ENCODE measurements at places on chromosomes 1 and 21. TPM values are rescaled to one million over a fixed set of nuclear protein-coding genes. Genes with fewer than 3 reads are reported as not detected.

Gene DAB1
- total RNA-seq, result 1.5 TPM

Gene PTPN7
- total RNA-seq, result 0.44 TPM

Gene KCNJ6
- 0.93 TPM for total RNA-seq

Gene PRAMEF13
- total RNA-seq, result not detected

Gene CGN
- 0.35 TPM for total RNA-seq

Gene SPRR5
- not detected for total RNA-seq

Gene ZMYND12
- total RNA-seq, result 0.80 TPM

Gene HSPA6
- total RNA-seq, result 0.49 TPM

Gene RUNX1
- 3.9 TPM for total RNA-seq

Gene UBIAD1
- 9.8 TPM for total RNA-seq

Gene BTBD8
- total RNA-seq, result 3.6 TPM

Gene CATSPERE
- total RNA-seq, result 1.1 TPM

Gene RGL1
- total RNA-seq, result 28.3 TPM

Gene CALML6
- 162 TPM for total RNA-seq

Gene TAL1
- 3.0 TPM for total RNA-seq

Gene LCE2A
- total RNA-seq, result not detected

Gene PPP1R8
- total RNA-seq, result 33.6 TPM

Gene SYT6
- total RNA-seq, result 0.40 TPM

Gene PRR9
- total RNA-seq, result not detected

Gene GNAT2
- 0.13 TPM for total RNA-seq

Gene RAB7B
- 10.6 TPM for total RNA-seq

Gene CNR2
- total RNA-seq, result under 0.01 TPM

Gene FAF1
- 51.7 TPM for total RNA-seq
